ENCODE measurements at places on chromosomes 2 and 18.
A peak's percentile ranks its signal among the peaks of the same experiment; 100 is the strongest.

- no peak for DNase-seq
Observed at GRCh38 chr2:24697792-24698191, 95.4 kb downstream of the PTRHD1 start.

- DNase-seq = no peak
Observed at GRCh38 chr18:37889963-37890362, 324.4 kb upstream of the CELF4 start.

- no peak for DNase-seq
Observed at GRCh38 chr18:39796393-39796792, 2158.6 kb upstream of the PIK3C3 start.

- DNase-seq = peak; percentile 75
Observed at GRCh38 chr2:12005886-12006681, 259.7 kb downstream of the LPIN1 start.

DNA sequence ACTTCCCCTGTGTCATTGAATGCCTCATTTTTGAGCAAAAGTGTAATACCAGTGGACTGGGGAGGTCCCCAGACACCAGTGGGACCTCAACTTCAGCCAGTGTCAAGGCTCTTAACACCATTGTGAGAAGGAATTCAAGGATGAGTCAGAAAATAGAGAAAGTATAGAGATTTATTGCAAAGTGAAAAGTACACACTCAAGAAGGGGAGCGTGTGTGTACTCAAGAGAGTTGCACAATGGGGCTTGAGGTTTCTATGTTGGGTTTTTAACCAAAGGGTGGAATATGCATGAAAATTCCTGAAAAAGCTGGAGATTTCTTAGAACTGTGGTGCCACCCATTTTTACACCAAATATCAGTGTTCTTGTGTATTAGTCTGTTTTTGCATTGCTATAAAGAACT is 81.9 kb downstream of the ADCYAP1 start:
- DNase-seq = no peak

DNA sequence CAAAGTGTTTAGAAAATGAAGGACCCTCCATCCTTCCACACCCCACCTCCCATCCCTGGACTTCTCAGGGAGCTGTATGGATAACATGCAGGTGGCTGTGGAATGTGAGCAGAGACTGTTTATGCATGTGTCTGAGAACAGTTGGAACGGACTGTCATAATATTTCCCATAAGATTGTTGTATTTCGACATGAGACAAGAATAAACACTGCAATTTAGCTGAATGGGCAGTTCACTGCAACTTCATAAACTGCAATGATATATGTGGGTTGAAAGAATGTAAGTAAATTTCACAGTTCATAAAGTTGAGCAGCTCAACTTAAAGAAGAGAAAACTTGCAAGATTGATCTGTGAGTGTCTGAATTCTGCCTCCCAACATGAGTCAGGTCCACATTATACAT is 74.6 kb downstream of the MEP1B start:
- no peak for DNase-seq

DNA sequence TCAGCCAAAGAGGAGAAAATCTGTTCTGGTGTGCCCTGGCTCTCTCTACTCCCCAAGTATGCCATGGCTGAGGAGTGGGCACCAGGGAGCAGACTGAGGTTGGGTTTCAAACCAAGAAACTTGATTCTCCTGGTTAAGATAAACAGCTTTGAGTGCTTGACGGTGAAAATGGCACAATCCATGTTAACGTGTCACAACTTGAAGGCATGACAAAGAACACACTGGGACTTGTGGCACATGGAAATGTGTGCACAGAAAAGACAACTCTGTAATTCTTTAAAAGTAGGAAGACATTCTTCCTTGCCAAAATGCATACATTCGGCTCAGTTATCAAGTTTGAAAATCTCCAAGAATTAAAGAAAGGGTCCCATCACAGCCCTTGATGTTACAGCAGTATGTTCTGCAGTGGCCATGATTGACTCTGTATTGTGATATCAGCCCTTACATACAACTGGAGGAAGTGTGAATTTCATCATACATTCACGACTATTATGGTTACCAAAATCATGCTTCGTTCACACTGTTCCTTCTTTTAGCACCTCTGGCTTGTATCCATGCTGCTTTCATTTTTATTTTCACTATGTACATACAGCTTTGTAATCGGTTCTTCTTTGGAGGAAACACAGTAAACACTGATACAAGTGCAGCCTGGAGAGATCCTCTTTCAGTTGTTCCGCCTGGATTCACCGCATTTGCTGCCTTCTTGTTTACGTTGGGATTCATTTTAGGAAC is 15.6 kb upstream of the ACTG2 start:
- DNase-seq = no peak

- no peak for DNase-seq
Observed at GRCh38 chr2:241913703-241914102, 44.2 kb downstream of the RTP5 start.

- no peak for DNase-seq
Observed at GRCh38 chr2:106012001-106012590, 182.0 kb downstream of the UXS1 start.

GRCh38 chr2:135471106-135471505 is 59.9 kb downstream of the ZRANB3 start:
- no peak for DNase-seq

- no peak for DNase-seq
Observed at GRCh38 chr2:209977386-209978239, 24.8 kb upstream of the RPE start.

DNA sequence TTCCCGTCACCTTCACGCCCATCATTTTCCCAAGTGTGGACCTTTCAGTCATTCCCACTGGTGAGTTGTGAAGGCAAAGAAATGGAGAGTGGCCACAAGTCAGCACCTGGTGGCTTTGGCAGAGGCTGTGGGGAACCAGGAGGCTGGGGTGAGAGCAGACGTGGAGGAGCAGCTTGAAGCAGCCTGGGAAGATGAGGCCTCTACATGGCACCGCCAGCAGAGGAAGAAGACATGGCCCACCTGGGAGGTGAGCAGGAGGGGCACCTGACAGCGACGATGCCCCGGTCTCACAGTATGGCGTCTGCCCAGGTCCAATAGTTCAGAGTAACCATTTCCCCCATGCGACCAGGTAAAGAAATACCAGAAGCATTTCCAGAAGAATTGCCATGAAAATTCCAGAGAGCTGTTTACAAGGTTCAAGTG is 69.0 kb downstream of the TPO start:
- DNase-seq = no peak

- peak; percentile 50 for DNase-seq
Observed at GRCh38 chr2:223970343-223971128, 13.3 kb downstream of the MRPL44 start.

- DNase-seq = peak; percentile 64
Observed at GRCh38 chr18:12236934-12237832, 17.0 kb upstream of the CIDEA start.

GRCh38 chr2:41483226-41483625 is 564.6 kb upstream of the PKDCC start:
- DNase-seq = no peak

DNA sequence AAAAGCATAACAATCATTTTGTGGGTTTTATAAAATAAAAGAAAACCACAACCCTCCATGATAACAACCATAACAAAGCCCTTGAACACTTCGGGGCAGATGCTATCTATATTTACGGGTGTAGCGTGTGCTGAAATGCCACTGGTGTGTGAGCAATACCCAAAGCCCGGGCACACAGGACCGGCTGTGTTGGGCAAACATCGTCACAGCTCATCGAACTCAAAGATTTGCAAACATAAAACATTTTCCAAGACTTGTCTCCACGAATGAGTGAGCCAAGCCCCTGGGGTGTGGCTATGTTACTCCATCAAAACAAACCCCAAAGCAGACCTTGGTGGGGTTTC is 290.2 kb downstream of the LPIN1 start:
- no peak for DNase-seq

GRCh38 chr2:180125245-180125962 is 118.3 kb upstream of the CWC22 start:
- DNase-seq = peak; percentile 32

DNA sequence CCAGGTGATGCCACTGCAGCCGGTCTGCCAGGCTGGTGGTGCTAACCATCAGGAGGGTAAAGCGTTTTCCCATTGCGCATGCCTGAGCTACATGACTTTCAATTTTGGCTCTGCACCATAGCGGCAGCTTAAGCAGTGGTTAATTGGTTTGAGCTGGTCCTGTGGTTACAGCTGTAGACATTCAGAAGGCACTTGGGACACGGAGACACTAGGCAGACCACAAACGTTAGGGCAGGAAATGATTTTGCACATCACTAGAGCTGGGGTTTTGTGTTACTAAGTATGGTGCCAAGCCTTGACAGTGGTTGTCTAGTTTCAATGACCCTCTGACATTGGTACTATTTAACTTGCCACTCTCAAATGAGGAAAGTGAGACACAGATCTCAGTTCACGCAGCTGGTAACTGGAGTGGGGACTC is 28.9 kb upstream of the CNOT11 start:
- DNase-seq = peak; percentile 21

- peak; percentile 50 for DNase-seq
Observed at GRCh38 chr2:233100192-233100998, 40.3 kb downstream of the INPP5D start.

- no peak for DNase-seq
Observed at GRCh38 chr2:16167870-16168426, 227.6 kb downstream of the MYCN start.
